Astrocyte of the spinal cord (primary cell): ENCODE measurements at places on chromosomes 1 and 21.

DNA sequence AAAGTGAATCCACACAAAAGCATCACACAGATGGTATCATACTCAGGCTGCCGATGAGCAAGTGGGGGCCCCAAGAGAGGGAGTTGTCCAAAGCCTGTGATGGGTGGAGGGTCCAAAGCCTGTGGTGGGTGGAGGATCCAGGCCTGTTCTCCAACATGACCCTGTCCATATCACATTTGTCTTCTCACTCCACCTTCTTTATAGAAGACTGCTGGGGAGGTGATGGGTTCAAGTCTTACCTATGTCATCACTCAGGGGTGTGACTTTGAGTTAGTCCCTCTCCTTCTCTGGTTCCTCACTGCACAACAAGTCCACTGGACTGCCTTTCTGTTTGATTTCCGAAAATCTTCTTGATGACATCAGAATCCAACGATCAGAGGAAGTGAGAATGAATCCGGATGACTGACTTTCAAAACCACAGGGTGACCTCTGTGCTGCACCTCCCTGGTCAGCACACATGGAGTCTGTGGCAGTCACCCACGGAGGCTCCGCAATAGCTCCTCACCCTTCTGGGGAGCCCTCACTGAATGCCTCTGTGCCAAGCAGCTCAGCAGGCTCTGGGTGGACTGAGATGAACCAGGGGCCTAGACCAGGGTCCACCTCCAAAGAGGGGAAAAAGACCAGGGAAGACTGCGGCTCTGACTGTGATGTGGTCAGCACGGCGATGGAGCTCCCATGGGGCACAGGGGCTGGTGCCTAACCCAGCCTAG, 166.8 kb downstream of the HIVEP3 start:
- DNase-seq = peak; percentile 89

DNA sequence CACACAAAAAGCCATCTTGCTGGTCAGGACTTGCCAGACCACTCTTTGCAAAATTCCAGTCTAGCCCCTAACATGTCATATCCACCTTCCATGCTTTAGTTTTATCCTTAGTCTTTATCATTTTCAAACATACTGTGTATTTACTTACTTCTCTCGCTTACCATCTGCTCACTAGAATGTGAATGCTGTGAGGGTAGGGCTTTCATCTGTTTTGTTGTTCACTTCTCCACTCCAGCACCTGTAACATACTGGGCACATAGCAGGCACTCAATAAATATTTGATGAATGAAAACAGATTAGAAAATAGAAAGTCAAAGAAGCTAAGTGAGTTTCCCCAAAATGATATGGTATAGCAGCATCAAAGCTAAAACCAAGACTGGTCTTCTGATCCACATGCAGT, 79.9 kb downstream of the OLFML2B start:
- no peak for DNase-seq

DNA sequence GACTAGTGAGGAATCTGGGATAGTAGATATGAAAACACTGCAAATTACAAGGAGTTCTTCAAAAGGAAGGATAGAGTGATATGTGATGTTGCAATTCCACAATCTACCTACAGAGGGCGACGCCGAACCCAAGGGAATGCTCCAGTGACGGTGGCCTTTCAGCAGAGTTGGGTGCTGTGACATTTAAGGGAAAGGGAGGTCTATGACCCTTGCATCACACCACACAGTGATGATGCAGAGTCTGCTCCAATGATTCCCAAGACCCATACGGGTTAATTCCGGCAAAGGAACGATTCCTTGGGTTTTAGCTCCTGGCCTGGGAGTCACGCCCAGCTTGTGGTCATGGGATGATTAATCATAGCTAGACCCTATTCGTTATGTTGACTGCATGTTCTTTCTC, 123.0 kb upstream of the IGSF21 start:
- DNase-seq = no peak

DNA sequence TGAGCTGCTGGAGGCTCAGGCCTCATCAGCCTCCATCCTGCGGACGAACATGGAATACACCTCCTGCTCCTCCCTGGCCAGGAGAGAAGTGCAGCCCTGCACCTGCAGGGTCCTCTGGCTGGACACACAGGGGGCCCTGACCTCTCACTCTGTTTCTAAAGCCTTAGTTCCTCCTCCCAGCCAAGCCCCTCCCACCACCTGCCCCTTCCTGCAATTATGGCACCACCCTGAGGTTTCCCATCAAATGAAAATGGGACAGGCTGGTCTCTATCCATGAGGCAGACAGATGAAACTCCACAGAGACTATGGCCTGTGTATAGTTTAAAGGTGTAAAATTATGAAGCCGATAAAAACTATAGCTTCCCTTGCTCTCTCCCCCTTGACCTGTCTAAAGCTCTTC, 42.6 kb downstream of the CACNA1S start:
- no peak for DNase-seq

DNA sequence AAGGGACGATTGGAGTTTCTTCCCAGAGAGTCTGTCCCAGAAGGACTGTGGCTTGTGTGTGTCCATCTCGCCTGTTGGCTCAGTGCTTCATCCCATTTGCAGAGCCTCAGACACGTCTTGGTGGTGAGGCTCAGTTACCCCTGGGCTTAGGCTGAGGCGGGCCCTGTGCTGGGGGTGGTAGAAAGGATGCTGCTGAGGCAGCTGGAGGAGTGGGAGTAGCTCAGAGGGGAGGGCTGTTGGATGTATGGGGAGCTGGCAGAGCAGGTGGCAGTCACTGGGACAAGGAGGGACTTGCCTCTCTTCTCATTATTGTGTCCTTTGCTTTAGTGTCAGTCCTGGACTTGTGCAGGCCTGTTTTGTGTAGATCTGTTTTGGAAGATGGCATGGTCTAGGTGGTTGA, 7.3 kb upstream of the MIIP start:
- no peak for DNase-seq

DNA sequence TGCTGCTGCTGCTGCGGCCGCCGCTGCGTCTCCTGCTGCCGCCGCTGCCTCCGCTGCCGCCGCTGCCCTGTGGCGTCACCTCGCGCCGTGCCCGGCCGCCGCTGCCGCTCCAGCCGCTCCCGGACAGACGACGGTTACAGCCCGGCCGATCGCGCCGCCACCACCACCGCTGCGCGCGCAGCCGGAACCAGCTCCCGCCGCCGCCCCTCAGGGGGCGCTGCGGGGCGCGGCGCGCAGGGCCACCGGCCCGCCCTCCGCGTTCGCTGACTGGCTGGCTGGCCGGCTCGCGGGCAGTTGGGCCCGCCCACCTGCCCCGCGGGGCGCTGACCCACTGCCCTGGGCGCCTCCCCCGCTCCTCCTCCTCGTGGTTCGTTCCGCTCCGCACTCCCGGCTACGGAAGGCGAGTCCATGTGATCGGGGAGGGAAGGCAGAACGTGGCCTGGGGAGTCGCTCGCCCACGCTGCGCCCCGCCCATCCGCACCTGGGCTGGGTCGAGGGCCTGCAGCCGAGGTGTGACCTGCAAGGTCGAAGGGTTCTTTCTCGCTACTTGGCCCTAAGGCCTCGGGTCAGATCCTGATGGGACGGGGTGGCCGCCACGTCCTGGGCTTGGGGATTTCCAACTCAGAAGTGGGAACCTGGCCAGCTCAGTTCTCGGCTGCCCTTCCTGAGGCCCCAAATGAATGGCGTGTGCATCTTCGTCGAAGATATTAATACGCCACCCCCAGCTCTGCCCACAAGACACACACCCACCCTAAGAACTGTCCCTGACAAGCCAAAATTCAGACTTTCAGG, at the start of gene PTP4A2:
PTP4A2 (minus strand) TSS at position 185 of the 792 bp plus-strand sequence. CDS start 19,303 bp downstream, outside the sequence.
- DNase-seq = peak; percentile 94

DNA sequence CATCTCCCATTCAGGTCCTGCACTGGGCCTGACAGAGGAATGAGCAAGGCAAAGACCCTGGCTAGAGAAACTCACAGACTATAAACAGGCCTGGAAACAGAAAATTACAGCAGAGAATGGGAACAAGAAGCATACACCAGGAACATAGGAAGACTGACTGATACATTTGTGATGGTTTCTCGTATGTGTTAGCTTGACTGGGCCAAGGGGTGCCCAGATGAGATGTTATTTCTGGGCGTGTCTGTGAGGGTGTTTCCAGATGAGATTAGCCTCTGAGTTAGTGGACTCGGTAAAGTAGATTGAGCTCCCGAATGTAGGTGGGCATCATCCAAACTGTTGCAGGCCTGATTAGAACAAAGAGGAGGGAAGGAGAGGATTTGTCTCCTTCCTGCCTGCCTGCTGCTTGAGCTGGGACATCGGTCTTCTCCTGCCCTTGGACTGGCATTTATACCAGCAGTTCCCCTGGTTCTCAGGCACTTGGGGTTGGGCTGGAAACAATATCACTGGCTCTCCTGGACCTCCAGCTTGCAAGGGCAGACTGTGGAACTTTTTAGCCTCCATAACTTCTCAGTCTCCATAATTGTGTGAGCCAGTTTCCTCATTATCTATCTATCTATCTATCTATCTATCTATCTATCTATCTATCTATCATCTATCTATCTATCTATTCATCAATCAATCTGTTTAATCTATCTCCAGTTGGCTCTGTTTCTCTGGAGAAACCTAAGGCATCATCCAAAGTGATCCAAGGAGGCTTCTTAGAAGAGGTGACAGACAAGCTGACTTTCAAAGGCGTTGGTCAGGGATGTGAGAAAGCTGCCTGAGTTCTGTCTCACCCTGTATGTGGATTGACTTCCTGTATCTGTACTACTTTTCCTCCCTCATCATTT, 9.7 kb upstream of the FOXO6 start:
- DNase-seq = no peak

DNA sequence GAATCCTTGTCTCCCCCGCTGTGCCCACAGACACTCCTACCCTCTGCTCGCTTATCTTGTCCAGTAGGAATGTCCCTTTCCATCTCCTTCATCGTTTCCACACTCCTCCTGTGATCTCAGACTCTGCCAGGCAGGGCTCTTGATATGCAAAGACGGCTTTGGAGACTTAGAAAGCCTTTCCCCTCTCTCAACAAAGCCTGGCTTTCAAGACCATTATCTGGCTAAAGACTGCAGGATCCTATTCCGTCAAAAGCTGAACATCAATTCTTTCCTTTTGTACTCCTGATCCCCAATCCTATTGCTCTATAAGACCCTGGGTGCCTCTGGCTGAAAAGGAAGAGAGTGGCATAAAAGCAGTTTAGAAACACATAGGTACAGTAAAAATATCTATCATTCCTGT, 63.9 kb downstream of the SDC3 start:
- no peak for DNase-seq

DNA sequence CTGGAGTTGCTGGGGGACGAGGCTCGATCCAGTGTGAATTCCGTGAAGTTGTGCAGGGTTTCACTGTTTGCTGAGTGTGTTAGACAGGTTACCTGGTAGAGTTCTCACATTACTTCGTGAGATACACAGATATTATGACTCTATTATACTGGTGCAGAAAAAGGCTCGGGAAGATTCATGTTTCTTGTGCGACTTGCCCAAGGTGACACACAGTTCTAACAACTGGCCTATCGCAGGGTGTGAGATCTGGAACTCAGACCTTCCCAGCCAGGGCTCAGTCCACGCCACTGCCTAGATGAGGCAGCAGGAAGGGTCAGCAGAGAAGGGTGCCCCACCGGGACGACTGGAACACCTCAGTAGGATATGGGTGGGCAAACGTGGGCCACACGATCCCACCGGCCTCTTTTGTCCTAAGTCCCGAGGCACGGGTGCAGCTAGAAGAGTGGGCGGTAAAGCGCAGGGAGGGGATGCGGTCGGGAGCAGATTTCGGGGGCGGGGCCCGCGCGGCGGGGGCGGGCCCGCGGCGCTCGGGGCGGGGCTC, 296 bp upstream of the RNPEP start:
- DNase-seq = peak; percentile 7

DNA sequence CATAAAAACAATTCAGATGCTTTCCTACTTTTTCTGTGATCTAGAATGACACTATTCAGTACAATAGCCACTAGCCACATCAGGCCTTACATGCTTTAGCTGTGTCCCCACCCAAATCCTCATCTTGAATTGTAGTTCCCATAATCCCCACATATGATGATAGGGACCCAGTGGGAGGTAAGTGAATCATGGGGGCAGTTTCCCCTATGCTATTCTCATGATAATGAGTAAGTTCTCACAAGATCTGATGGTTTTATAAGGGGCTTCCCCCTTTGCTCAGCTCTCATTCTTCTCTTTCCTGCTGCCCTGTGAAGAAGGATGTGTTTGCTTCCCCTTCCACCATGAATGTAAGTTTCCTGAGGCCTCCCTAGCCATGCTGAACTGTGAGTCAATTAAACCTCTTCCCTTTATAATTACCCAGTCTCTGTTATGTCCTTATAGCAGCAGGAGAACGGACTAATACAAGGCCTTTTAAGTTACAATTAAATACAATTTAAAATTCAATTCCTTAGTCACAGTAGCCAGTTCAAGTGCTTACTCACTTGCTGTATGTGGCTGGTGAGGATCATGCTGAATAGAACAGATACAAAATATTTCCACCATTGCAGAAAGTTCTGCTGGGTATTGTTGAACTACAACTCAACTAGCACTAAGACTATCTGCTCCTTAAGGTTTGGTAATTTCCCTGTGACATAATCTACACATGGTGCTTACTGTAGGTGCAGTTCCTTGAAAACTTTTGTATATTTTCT, 106.7 kb downstream of the SCMH1 start:
- DNase-seq = no peak

- DNase-seq = no peak
Observed at GRCh38 chr1:162872981-162873380, 12.0 kb upstream of the CCDC190 start.

DNA sequence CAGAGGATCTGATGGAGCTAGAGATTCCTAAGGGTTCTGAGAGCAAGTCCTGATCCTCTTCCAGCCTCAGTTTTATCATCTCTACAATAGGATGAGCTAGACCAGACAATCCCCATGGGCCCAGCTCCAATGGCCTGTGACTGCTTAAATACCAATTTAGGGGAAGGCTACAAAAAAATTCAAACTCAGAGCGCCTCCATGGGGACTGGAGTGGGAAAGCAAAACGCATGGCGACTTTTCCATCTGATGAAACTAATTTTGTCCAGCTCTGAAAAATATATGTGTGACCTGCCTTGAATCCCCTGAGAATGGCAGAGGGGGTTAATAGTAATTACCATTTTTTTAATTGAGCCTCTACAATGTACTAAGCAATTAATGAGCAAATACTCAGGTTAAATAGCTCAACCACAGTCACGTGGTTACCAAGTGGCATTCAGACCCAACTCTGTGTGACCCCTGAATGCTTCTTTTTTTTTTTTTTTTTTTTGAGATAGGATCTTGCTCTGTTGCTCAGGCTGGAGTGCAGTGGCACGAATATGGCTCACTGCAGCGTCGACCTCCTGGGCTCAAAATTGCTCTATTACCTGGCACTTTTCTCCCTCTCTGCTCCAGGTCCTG, 8.4 kb downstream of the EXTL1 start:
- DNase-seq = no peak

- peak; percentile 63 for DNase-seq
Observed at GRCh38 chr1:72435025-72435424, 152.7 kb upstream of the NEGR1 start.

- DNase-seq = no peak
Observed at GRCh38 chr1:215220346-215220745, 137.8 kb downstream of the KCNK2 start.

DNA sequence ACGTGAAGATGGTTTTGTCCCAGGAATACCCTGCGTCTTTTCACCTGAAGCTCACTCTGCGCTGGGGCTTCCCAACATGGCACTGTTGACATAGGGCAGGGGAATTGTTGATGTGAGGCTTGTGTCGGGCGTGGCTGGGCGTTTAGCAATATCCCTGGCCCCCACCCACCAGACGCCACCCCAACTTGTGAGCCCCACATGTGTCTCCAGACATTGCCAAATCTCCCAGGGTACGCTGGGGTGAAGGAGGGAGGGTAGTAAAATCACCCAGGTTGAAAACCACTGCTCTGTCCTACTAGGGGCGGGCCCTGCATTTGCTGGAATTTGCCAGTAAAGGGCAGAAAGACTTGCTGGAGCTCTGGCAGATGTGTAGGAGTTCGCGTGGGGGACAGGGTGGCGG, 36.0 kb downstream of the SPSB1 start:
- DNase-seq = no peak
